ENCODE measurements at places on chromosomes 4 and X. TPM values are rescaled to one million over a fixed set of nuclear protein-coding genes. Genes with fewer than 3 reads are reported as not detected.

DNA sequence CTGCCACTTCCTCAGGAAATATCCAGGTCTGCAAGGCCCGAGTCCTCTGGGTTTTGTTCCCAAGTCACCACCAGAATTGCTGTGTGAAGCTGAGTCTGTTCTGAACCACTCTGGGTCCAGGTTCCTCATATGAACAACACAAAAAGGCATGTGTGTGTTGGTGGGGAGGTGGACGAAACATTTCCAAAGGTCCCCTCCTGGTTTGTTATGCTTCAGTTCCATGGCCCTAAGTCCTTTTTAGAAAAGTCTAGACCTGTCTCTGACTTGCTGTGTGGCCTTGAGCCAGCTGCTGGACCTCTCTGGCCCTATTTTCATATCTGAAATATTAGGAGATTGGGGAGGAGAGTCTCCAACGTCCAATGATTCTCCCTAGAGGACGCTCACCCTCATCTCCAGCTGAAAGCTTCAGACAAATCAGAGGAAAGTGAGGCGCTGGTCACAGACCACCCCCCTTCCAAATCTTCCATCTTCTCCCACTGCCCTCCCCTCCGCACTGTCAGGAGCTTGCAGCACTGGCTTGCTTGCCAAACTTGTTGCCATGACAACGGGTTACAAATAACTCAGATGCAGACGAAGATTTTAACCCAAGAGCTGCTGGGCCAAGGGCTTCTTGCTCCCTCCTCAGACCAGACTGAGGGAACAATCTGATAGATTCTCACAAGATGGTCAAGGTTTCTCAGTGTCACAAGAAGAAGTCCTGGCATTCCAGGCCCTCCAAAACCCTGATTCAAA is 64.5 kb downstream of the SMC1A start:
- no peak overlapping the region for H3K27ac ChIP-seq
- H3K36me3 ChIP-seq: no peaks in the 10 kb centered on the region
- H3K4me3 ChIP-seq: no peak overlapping the region
- no peak for DNase-seq
- H3K27me3 ChIP-seq: no peaks in the 10 kb centered on the region
- no peaks in the 10 kb centered on the region for H3K4me1 ChIP-seq

DNA sequence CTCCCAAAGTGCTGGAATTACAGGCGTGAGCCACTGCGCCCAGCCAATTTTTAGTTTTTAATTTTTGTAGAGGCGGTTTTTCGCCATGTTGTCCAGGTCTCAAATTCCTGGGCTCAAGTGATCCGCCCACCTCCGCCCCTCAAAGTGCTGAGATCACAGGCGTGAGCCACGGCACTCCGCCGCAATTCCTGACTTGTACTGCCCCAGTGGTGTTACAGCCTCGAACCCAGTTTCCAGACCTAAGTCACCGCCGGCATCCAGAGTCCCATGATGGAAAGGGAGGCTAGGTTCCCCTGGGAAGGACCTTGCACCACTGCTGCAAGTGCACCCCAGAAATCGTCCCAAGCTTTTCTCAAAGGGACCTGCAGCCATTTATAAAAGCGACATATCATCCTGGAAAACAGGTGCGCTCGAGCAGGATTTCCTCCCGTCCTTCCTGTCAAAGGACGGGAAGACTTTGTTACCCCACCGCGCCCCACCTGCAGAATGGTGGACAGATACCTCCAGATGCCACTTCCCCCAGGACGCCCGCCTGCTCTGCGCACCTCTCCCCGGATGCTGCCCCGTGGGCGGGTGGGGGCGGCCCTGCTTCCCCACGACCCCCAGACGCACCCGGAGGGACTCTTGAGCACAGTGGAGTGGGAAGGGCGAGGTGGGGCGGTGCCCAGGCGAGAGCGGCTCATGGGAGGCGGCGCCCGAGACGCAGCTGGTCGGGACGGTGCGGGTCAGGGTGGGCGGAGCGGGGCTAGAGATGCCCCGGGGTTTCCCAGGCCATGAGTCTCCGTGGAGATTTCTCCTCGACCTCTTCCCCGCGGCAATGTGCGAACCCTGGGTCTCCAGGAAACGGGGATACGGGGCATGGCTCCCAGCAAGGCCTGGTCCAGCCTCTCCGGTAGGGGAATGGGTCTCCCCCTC is 947 bp upstream of the RPL10 start:
- H3K4me3 ChIP-seq: peak overlapping the region; percentile 86
- peak overlapping the region; percentile 95 for H3K27ac ChIP-seq
- H3K36me3 ChIP-seq: no peaks in the 10 kb centered on the region
- H3K27me3 ChIP-seq: no peaks in the 10 kb centered on the region
- peak; percentile 55 for DNase-seq

GRCh38 chr4:185384930-185385331 is 10.8 kb downstream of the LRP2BP start:
- no peaks in the 10 kb centered on the region for H3K27me3 ChIP-seq
- no peaks in the 10 kb centered on the region for H3K36me3 ChIP-seq
- DNase-seq: no peak

- H3K27me3 ChIP-seq: no peaks in the 10 kb centered on the region
- DNase-seq: no peak
- H3K4me3 ChIP-seq: no peak overlapping the region
- no peaks in the 10 kb centered on the region for H3K4me1 ChIP-seq
- H3K36me3 ChIP-seq: no peaks in the 10 kb centered on the region
Measured at GRCh38 chr4:173934933-173935620, 348.4 kb downstream of the FBXO8 start.

GRCh38 chrX:153336121-153336894 is 2.4 kb downstream of the ZNF275 start:
- H3K36me3 ChIP-seq: no peaks in the 10 kb centered on the region
- H3K4me1 ChIP-seq: no peaks in the 10 kb centered on the region
- DNase-seq: no peak
- H3K4me3 ChIP-seq: no peak overlapping the region
- no peak overlapping the region for H3K27ac ChIP-seq

- H3K4me3 ChIP-seq: no peak overlapping the region
- H3K36me3 ChIP-seq: no peaks in the 10 kb centered on the region
- DNase-seq: no peak
- H3K27me3 ChIP-seq: peaks cover 2% of the 10 kb centered on the region
- H3K4me1 ChIP-seq: peaks cover 10% of the 10 kb centered on the region
Measured at GRCh38 chr4:84499624-84499982, 511 bp upstream of the NKX6-1 start.

DNA sequence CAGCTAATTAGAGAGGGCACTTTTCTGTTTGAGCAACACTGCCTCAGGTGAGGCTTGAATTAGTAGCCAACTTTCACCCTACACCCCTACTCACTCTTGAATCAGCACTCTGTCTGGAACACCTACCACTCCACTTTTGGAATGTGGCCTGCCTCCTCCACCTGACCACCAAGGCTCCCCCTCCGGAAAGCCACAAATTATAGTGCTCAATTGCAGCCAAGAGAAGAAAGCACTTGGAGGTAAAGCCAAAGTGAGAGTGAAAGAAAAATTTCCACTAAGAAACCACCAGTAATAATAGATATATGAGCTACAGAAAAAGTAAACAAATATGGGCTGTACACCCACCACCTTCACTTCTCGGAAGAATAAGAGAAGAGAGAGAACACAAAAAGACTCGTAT is 41.1 kb downstream of the PPP3CA start:
- H3K27me3 ChIP-seq: no peaks in the 10 kb centered on the region
- no peak overlapping the region for H3K4me3 ChIP-seq
- H3K36me3 ChIP-seq: no peaks in the 10 kb centered on the region
- DNase-seq: no peak
- H3K4me1 ChIP-seq: peaks cover 7% of the 10 kb centered on the region

DNA sequence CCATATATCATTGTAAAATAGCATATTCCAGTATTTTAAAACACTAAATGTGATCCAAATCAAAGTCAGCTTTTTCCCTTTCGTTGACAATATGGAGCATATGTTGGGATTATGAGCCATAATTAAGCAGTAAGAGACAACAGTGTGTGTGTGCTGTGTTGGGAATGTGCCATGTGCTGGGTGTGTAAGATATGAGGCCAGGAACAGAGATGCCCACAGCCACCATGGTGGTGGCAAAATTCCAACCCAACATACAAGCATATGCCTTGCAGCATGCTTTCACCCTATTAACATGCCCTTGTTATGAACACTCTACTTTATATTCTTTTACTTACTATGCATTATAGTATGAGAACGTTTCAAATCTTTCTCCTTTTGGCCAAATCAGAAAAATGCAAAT is 1560.4 kb upstream of the TENM3 start:
- no peaks in the 10 kb centered on the region for H3K4me1 ChIP-seq
- H3K36me3 ChIP-seq: no peaks in the 10 kb centered on the region
- H3K27me3 ChIP-seq: no peaks in the 10 kb centered on the region
- no peak for DNase-seq

- H3K36me3 ChIP-seq: no peaks in the 10 kb centered on the region
- H3K27ac ChIP-seq: no peak overlapping the region
- no peak overlapping the region for H3K4me3 ChIP-seq
- no peak for DNase-seq
Measured at GRCh38 chrX:149497626-149498025, 7.5 kb downstream of the IDS start.

The CMC4 gene
- polyA plus RNA-seq: 8.5 TPM

Data from testis (tissue), 5 donors.